Esophagus squamous epithelium (tissue), 5 donors: ENCODE measurements at places on chromosomes 1 and 21.

DNA sequence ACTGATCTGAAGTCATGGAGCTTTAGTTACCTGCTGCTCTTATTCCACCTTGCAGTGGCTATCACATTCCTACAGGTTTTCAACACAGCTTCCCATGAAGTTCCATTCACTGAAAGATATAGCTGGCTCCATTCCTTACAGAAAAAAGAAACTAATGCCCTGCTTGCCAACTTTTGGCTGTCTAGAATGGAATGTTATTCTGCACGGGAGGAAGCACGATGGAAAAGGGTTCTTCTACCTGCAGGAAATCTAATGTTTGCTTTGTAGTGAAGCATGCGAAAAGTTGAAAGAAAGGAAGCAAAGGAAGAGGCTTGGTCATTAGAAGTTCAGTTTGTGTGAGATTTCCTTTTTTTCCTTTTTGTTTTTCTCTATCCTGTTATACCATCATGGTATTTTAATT lies 32.6 kb downstream of the GIPC2 start:
- DNase-seq = no peak

GRCh38 chr1:24277420-24278169 lies 41.6 kb upstream of the GRHL3 start:
- no peak for DNase-seq

GRCh38 chr21:42277593-42277992 lies 37.6 kb downstream of the TFF3 start:
- DNase-seq = no peak

- DNase-seq = no peak
Observed at GRCh38 chr1:33298623-33299277, 22.1 kb downstream of the A3GALT2 start.

DNA sequence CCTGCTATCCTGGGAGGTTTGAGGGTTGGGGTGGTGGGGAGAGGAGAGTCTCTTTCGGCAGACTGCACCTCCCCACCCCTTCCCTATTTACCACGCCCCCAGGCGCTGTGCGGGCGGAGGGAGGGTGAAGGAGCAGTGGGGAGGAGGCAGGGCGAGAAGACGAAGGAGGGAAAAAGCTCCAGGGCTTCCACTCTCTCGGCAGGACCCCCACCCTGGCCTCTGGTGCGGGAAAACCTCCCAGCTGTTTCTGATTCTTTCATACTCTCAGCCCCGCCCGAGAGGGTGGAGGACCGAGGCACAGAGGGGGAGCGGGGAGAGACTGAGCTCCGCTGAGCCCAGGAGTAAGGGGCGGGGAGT lies 866 bp upstream of the WNT2B start:
- DNase-seq = no peak
